Stimulated activated CD4-positive, alpha-beta T cell treated with anti-CD3 and anti-CD28 coated beads, TNF-alpha, amount 100 ng/mL, for 1 hour (primary cell): ENCODE measurements at places on chromosomes 13 and 19.

- DNase-seq, result no peak
These were observed 84.8 kb downstream of the PCDH17 start for GRCh38 chr13:57716295-57716694.

DNA sequence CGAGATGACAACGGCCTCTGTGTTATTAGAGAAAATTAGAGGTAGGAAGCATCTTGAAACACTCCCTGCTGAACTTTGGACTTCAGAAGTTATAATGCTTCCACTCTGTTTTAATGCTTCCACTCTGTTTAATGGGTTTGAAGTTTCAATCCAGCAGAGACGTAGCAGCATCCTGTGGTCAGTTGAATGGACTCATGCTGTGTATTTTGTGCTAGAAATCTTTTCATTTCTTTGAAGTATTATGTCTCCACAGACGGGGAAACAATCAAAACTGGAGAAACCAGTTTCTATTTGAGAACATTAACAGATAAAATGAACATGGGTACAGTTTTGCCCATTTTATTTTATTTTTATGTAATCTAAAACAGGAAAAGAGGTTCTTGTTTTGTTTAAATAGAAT lies 1736.2 kb downstream of the SLITRK5 start:
- DNase-seq, result no peak

GRCh38 chr13:99875391-99875790 lies 96.2 kb downstream of the ZIC5 start:
- no peak for DNase-seq

DNA sequence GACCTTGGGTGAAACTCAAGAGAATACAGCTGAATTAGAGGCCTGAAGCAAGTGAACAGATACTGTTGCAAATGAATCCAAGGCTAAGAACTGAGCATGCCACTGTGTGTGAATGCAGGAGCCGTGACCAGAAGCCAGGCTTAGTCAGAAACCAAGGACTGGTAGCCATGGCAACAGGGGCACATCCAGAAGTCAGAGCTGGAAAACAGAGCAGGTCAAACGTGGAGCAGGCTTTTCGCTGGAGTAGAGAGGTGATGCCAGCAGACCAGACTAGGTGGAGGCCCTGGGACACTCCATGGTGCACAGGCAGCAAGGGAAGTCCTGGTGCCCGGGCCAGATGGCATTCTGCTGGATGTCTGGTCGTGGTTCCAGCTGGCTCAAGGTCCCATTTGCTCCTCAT lies 564.1 kb downstream of the PCDH9 start:
- DNase-seq, result no peak

DNA sequence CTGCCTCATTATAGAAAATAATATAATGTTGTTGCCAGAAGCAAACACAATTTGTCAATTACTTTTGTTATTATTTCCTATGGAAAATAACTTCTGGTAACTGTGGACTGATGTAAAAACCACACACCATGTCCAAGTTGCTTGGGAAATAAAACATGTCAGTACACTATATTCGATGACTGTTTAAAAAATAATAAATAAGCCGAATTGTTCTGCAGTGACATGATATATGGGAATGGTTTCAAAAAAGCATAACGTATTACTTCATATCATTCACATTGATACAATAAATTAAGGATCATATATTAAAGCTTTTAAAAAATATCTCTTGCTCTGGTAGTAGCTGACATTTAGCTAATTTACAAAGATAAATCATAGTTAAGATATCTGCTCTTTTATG lies 2062.1 kb downstream of the PCDH9 start:
- no peak for DNase-seq

DNA sequence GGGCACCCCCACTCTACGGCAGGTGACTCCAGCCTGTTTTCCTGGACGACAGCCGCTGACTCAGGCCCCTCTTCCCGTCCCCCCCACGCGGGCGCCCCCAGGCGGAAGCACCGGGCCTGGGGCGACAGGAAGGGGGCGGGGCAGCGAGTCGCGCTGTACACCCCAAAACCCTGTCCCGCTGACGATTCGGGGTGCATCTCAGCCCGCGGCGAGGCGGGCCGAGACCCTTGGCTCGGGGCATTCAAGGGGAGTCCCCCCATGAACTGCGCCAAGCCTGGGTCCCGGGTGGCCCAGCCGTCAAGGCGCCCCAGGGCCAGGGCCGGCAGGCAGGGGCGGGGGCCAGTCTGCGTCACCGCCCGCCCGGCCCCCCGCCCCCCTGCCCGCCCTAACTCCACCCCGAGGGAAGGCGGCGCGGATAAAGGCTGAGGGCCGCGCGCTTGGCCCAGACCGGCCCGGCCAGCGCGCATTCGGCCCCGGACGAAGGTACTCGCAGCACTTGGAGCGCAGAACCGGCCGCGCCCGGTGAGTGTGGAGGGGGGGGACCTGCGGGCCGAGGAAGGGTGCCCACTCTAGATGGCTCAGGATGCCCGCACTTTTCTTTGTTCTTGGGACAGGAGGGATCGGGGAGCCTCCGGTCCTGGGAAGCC lies at the start of gene MIDN:
Gene MIDN (plus strand): TSS at position 445 of the 647 bp plus-strand sequence. CDS start 1,714 bp downstream, outside the sequence.
- DNase-seq, result no peak

GRCh38 chr13:59691501-59692066 lies 472.1 kb downstream of the DIAPH3 start:
- no peak for DNase-seq

GRCh38 chr13:51614350-51614786 lies 30.1 kb downstream of the WDFY2 start:
- peak; percentile 1 for DNase-seq

DNA sequence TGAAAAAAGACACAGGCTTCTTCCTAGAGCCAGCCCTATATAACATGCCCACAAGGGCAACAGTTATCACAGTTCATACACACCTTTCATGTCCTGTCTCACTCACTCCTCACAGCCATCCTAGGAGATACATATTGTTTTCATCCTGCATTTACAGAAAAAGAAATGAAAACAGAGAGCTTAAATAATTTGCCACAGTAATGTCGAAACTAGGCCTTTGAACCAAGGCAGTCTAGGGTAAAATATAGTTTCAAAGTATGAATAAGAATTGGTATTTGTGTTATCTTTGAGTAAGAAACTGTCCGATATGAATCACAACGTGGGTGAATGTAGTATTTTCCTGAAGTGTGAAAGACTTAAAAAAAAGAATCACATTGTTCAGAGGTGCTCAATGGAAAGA lies 26.8 kb downstream of the CLDN10 start:
- no peak for DNase-seq

DNA sequence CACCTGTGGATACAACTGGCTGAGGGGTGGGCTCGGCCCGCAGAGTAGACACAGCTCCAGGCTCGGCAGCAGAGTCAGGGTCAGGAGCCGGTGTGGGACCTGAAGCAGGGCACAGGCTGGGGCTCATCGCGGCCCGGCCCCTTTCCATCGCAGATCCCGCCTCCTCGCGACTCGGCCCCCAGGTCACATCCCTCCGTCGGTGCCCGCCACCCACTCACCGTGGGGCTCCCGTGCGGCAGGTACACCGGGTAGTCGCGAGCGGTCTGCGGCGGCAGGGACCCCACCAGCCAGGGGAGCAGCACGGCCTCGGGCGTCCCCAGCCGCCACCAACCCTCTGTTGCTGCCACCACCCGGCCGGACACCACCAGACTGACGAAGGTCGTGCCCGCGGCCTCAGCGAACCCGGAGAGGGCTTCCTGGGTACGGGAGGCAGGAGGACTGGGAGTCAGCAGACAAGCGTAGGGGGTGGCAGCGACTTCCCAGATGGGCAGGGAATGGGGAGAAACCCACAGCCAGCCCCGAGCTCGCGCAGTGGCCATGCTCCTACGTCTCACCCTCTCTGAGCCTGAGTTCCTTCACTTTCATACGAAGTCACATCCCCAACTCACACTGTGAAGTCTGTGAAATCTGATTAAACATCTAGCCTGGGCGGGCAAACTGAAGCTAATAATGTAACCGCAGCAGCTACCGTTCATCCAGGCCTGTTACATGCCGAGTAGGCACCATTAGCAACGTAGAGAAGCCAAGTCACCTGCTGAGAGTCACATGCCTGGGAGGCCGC lies 3.7 kb downstream of the FUZ start:
- DNase-seq, result peak; percentile 33

DNA sequence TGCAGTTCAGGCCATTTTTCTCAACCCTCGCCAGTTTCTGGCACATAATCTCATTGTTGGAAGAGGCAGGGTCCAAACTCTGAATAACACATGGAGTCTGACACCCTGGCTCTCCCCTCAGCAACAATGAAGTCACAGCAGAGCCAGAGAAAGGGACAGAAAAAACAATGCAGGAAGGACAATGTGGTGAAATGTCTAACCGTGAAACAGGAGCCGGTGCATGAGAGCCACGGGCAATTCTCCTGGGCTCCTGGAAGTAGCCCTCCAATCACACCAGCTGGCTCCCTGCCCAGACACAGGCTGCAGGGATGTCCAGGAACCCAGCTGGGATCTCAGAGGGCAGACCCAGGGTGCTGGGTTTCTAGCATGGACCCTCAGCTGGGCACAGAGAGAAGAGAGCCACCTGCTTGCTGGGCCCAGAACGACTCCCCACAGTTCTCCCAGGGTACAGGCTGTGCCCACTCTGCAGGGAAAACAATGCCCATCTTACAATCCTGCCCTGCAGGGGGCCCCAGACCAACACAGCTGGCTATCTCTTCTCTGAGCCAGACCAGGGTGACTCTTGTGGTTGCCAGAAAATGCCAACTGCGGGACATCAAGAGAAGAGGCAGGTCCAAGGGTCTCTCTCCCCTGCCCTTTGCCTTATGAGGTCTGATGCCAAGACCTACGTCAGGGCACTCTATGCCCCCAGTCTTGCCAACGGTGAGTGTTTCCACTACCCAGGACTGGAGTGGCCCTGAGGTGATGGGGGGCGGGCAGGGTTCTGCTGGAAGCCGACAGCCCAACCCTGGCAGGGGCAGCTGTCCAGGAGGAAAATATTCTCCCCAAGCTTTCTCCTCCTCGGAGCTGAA lies 64.5 kb downstream of the CEBPG start:
- no peak for DNase-seq

DNA sequence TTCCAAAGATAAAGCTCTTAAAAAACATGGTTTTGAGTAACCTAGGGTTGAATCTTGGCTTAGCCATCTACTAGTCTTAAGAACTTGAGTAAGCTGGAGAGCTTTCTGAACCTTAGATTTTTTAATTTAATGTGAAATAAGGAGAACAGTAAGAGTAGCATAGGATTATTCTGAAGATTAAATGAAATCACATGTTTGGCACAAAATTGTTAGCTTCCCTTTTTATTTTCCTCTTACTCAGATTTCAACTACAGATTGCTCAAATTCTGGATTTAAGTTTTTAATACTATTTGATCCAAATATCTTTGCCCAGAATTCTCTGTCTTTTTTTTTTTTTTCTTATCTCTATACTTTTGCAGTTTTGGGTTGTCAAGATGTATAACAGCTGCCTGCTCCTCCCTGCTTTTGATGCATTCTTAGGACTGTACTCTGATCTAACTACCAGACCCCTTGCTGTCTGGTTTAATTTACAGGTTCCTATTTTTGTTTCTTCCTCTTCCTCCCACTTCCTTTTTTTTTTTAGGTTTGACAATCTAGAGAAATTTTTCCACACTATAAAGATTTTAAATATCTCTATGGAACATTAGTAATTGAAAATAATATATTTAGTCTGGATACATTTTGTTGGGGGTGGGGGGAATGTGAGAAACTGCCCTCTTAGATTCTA lies 12.3 kb downstream of the POMP start:
- DNase-seq, result no peak

GRCh38 chr19:49475191-49475917 lies 1.3 kb downstream of the FLT3LG start:
- DNase-seq, result no peak

GRCh38 chr13:27011661-27012060 lies 159.9 kb downstream of the USP12 start:
- DNase-seq, result no peak

GRCh38 chr19:30084390-30084819 lies 142.4 kb downstream of the URI1 start:
- no peak for DNase-seq

- DNase-seq, result peak; percentile 96
These were observed at the start of gene DNMT1 for GRCh38 chr19:10194500-10195198. Gene DNMT1, minus strand, starts transcription at chr19:10194953. Its CDS starts 54 bp downstream, at chr19:10194899.

- no peak for DNase-seq
These were observed 35.4 kb downstream of the ZNF557 start for GRCh38 chr19:7104747-7105447.

DNA sequence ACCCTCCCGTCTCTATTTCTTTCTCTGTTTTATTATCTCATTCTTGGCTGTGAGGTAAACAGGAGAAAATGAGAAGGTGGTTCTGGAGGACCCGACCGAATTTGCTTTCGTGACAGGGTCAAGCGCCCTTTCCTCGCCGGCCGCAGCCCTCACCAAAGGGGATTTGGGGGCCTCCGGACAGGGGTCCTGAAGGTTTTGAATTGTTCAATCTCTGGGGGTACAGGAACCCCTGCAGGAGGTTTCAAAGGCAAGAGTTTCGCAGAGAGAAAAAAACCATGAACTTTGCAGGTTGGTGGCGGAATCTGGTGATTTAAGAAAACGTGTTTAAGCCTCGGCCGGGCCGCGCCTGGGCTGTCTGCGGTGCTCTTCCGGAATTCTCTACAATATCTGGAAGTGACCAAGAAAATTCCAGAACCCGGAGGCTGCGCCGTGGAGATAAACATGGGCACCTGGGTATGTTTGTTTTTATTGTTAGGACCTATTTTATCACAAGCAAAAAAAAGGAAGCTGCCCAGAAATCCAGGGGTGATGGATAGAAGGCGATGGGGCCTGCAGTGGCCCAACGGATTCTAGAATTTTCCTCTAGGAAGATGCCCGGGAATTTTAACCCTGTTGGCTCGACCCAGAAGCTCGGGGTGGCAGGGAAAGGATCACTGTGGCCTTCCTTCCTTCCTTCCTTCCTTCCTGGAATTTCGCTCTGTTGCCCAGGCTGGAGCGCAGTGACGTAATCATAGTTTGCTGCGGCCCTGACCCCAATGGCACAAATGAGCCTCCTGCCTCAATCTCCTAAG lies 14.2 kb upstream of the PTBP1 start:
- no peak for DNase-seq

- DNase-seq, result no peak
These were observed at the start of gene SPTBN4 for GRCh38 chr19:40466985-40467734. Gene SPTBN4, plus strand, starts transcription at chr19:40467001. Its CDS starts 5,621 bp downstream, at chr19:40472622.

DNA sequence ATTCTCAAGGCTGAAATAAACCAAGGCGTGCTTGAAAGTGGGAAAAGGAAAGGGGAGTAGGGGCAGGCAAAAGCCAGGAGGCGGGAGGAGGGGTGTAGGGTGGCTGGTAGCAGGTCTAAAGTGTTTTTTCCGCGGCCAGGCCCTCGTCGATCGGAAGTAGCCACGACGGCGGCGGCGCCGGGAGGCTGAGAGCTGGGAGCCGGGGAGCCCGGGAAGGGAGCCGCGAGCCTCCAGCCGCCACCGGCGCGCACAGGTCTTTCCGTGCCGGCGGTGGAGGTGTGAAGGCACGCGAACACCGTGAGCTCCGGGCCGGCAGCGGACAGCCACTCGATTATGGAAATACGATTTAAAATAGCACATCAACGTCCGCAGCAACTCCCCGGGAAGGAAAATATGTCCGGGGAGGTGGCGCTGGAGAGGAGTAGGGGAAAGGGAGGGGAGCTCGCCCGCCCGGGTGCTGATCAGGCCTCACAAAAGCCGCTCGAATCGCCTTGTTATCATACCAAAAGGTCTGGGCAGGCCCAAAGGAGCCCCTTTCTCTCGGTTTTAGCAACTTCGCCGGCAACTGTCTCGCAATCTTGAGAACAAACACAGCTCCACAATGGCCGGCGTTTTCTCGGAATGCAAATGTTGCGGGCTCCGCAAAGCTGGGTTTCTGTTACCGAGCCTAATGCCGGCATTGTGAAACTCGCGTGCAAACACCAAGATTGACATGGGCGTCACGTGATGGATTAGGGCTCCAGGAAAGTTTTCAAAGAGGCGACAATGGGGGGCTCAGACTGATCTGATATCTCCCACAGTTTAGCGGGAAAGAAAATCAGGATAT lies 2.9 kb upstream of the PCDH8 start:
- DNase-seq, result no peak

- no peak for DNase-seq
These were observed 16.1 kb downstream of the ADGRE1 start for GRCh38 chr19:6903446-6903845.

- no peak for DNase-seq
These were observed at the start of gene SLC7A9 for GRCh38 chr19:32869369-32869965. Gene SLC7A9, minus strand, starts transcription at chr19:32869767. Its CDS starts 1,233 bp downstream, at chr19:32868534.
